ENCODE measurements at places on chromosomes 11 and 22. TPM values are rescaled to one million over a fixed set of nuclear protein-coding genes. Genes with fewer than 3 reads are reported as not detected.

The ARHGAP42 gene
- total RNA-seq, result 12.8 TPM

The MUC2 gene
- total RNA-seq, result not detected

The POTEH gene
- not detected for total RNA-seq

The SCARF2 gene
- total RNA-seq, result 40.1 TPM

The MTMR3 gene
- 57.1 TPM for total RNA-seq

The UPK3A gene
- not detected for total RNA-seq

The DEFB131B gene
- not detected for total RNA-seq

The BDNF gene
- total RNA-seq, result 33.3 TPM

The RFPL2 gene
- not detected for total RNA-seq

The POU2AF1 gene
- total RNA-seq, result under 0.01 TPM

The ISX gene
- not detected for total RNA-seq

The ENTHD1 gene
- total RNA-seq, result not detected

The FGF19 gene
- total RNA-seq, result not detected

The SH3BP1 gene
- total RNA-seq, result 5.4 TPM

The PARVG gene
- total RNA-seq, result not detected

The OR8A1 gene
- under 0.01 TPM for total RNA-seq

The GLB1L2 gene
- 2.4 TPM for total RNA-seq

The CSNK2A3 gene
- total RNA-seq, result 1.9 TPM

The CLTCL1 gene
- 8.6 TPM for total RNA-seq

The HOATZ gene
- not detected for total RNA-seq

The NADSYN1 gene
- 63.1 TPM for total RNA-seq

The TNNT3 gene
- total RNA-seq, result not detected

The CCDC15 gene
- 1.6 TPM for total RNA-seq

The VSIG2 gene
- total RNA-seq, result not detected

The PAMR1 gene
- total RNA-seq, result 40.1 TPM

The ARAP1 gene
- total RNA-seq, result 190 TPM

The PDGFB gene
- total RNA-seq, result 0.12 TPM

The SCO2 gene
- total RNA-seq, result 3.2 TPM

The TBX1 gene
- total RNA-seq, result not detected

The PTGDR2 gene
- total RNA-seq, result 2.6 TPM

The OR52R1 gene
- not detected for total RNA-seq

The DGCR8 gene
- total RNA-seq, result 39.1 TPM

The TENM4 gene
- total RNA-seq, result 2.6 TPM

The MRGPRD gene
- total RNA-seq, result 0.49 TPM

The E2F8 gene
- total RNA-seq, result not detected

The MUC5AC gene
- total RNA-seq, result not detected

The SUSD2 gene
- total RNA-seq, result 3.4 TPM

The OR52I1 gene
- total RNA-seq, result not detected

The CRYBB3 gene
- total RNA-seq, result not detected

The GAB4 gene
- not detected for total RNA-seq

The KREMEN1 gene
- 39.3 TPM for total RNA-seq

The CARD18 gene
- not detected for total RNA-seq

The SHANK2 gene
- 0.97 TPM for total RNA-seq

The SLC15A3 gene
- total RNA-seq, result 27.3 TPM

The ARHGAP8 gene
- total RNA-seq, result 2.4 TPM

The MYEOV gene
- total RNA-seq, result 0.49 TPM

The SEC14L2 gene
- 15.1 TPM for total RNA-seq

The ADAMTS15 gene
- 0.85 TPM for total RNA-seq

The CST6 gene
- total RNA-seq, result 0.85 TPM

The CRACR2B gene
- 0.32 TPM for total RNA-seq

The HTR3A gene
- not detected for total RNA-seq

The ZNF215 gene
- 7.4 TPM for total RNA-seq

The DEUP1 gene
- under 0.01 TPM for total RNA-seq

Data from hair follicle dermal papilla cell (primary cell).